ENCODE measurements at places on chromosomes 2 and 18.

DNA sequence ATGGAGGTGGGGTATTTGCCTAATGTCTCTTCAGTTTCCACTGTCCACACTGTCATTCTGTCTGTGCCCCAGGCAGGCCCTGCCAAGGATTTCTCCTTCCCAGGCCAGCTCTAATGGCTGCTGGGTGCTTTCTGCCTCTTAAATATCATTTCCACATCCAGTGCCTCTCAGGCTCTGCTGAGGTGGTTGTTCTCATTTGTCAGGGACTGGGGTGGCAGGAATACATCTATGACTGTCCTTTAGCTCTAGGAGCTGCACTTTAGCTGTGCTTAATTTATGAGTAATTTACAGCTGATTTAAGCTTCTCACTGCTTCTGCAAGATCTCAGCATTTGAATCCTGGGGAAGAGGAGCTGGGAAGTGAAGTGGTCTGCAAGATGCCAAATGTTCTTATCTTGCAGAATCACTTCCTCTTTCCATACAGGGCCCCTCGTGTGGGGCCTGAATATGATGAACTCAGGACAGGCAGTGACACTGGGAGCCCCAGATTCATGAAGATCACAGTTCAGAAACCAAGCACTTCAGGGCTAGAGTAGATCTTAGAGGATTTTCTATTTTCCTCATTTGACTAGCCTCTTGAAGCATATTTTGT is 150.2 kb downstream of the FSHR start:
- no peak for DNase-seq

- no peak for DNase-seq
These were observed 33.1 kb upstream of the GTF2A1L start for GRCh38 chr2:48584551-48584950.

- no peak for DNase-seq
These were observed 16.7 kb upstream of the MC4R start for GRCh38 chr18:60389314-60389713.

GRCh38 chr18:36188916-36189315 is 1.6 kb downstream of the MOCOS start:
- no peak for DNase-seq

GRCh38 chr18:7946734-7947377 is 379.7 kb downstream of the PTPRM start:
- DNase-seq = no peak

GRCh38 chr2:149972066-149972465 is 384.5 kb upstream of the MMADHC start:
- DNase-seq = no peak

- DNase-seq = no peak
These were observed 50.9 kb downstream of the FBXO48 start for GRCh38 chr2:68416081-68416675.

DNA sequence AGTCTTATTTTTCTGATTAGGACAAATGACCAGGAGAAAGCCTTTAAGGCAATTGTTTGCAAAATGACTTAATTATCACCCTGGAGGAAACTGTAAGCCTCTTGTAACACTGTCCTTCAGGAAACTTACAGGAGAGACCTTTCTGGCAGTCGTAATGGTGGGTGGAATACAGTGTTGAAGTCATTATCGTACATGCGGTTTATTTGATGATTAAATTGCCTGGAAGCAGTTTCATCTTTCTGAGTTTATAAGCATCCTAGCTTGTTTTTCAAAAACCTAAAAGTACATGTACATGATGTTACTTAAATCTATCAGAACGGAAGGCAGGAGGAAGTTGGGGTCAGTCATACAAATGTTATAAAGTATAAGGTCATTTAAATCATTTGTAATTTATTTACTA is 86.2 kb upstream of the RAB27B start:
- no peak for DNase-seq

GRCh38 chr2:99495115-99495860 is 5.5 kb upstream of the REV1 start:
- no peak for DNase-seq

- no peak for DNase-seq
These were observed 145.4 kb upstream of the RNF152 start for GRCh38 chr18:62037989-62038778.

DNA sequence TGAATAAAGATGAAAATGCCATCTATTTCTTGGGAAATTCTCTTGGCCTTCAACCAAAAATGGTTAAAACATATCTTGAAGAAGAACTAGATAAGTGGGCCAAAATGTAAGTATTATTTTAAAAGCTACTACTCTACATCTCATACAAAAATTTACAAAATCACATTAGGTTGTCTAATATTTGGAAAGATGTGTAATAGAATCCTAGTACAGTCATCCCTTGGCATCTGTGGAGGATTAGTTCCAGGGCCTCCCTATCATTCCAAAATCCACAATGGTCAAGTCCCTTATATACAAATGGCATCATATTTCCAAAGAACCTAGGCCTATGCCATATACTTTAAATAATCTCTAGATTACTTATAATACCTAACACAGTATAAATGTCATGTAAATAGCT is 41.2 kb downstream of the KYNU start:
- no peak for DNase-seq

GRCh38 chr2:99420031-99420430 is 69.8 kb downstream of the REV1 start:
- DNase-seq = no peak

- no peak for DNase-seq
These were observed 297.4 kb upstream of the GCFC2 start for GRCh38 chr2:76008001-76008702.

GRCh38 chr2:128769457-128770142 is 450.9 kb upstream of the HS6ST1 start:
- DNase-seq = no peak

DNA sequence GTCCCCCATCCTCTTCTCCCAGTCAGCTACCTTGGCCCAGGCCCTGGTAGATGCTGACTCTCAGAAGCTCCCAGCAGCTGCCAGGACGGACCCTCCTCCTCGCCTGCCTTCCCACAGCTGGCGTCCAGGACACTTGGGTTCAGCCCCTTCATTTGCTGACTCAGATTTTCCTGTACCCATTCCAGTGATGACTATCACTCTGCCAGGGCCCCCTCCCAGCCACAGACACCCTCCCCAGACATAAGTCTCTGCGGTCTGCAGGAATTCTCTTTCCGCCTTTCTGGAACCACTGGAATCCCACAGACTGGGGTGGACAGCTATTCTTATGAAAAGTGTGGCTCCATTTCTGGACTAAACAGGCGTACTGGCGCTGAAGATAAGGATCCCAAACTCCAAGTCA is 260.3 kb upstream of the EPAS1 start:
- DNase-seq = no peak

DNA sequence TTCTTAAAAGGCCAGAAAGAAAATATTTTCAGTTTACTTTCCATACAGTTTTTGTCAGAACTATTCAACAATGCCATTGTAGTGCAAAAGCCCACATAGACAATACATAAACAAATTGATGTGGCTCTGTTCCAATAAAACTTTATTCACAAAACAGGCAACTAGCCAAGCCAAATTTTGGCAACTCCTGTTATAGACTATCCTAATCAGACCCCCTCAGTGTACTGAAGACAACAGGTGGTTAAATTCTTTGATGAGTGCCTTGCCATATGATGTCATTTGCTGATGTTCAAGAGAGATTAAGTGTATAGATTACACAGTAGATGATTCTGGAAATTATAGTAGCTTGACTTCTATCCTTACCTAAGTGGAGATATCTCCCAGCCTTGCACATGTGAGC is 83.4 kb downstream of the FANCL start:
- DNase-seq = no peak

- DNase-seq = peak; percentile 66
These were observed 58.9 kb upstream of the STK17B start for GRCh38 chr2:196230061-196230854.

GRCh38 chr2:88692187-88692586 is 714 bp downstream of the RPIA start:
- peak; percentile 47 for DNase-seq

- DNase-seq = no peak
These were observed 2.6 kb downstream of the CNPPD1 start for GRCh38 chr2:219174146-219174545.

GRCh38 chr2:135607561-135607960 is 76.3 kb downstream of the R3HDM1 start:
- no peak for DNase-seq

DNA sequence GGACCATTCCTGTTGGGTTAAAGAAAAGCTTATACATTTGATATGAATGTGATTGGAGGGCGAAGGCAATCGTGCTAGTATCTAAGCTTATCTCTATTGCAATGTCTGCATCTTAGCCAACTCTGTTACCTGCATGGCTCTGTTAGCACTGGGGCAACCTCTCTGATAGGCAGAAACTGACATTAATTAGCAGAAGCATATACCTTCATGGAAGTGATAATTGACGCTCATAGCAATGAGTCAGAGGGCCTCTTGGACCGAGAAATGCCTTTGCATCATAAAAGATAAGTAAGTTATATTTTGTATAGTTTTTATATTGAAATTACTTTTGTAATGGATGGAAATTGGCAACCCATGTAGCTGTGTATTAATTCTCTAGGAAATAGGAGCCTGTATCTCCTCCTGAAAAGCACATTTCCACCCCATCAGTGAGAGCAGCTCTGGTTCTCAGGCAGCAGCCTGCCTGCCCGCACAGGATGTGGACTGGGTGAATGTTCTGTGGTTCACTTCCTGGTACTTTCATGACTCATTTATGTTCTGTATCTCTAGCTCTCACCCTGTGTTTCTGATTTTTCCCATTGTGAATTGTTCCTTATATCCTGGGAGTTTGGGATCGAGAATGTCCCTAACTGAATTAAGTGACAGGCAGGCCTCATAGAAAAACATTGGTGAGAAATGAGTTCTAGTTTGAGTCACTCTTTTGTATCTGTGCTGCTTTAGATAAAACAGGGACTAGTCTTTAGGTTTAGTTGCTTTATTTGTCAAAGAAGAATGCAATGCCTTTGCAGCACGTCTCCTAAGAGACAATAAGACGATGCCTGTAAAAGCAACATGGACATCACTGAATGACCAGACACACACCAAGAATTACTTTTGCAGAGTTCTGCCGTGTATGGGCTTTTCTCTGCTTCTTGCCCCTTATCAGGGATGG is 344.9 kb downstream of the DCDC2C start:
- peak; percentile 6 for DNase-seq

GRCh38 chr2:37916512-37917082 is 8.5 kb upstream of the RMDN2 start:
- no peak for DNase-seq

GRCh38 chr2:12970861-12971260 is 254.1 kb downstream of the TRIB2 start:
- no peak for DNase-seq

GRCh38 chr2:121164042-121164441 is 121.0 kb downstream of the TFCP2L1 start:
- no peak for DNase-seq

- no peak for DNase-seq
These were observed 281.9 kb downstream of the SRBD1 start for GRCh38 chr2:45329045-45329677.

- no peak for DNase-seq
These were observed 96.0 kb upstream of the NEUROD1 start for GRCh38 chr2:181776336-181776735.

GRCh38 chr2:199596549-199596948 is 138.8 kb upstream of the SATB2 start:
- DNase-seq = no peak

- DNase-seq = peak; percentile 5
These were observed 29.8 kb downstream of the ARMC9 start for GRCh38 chr2:231228223-231228622.

- DNase-seq = no peak
These were observed 5.7 kb upstream of the TMEM178A start for GRCh38 chr2:39659765-39660611.

GRCh38 chr2:53969968-53970723 is 647 bp downstream of the PSME4 start:
- peak; percentile 27 for DNase-seq

DNA sequence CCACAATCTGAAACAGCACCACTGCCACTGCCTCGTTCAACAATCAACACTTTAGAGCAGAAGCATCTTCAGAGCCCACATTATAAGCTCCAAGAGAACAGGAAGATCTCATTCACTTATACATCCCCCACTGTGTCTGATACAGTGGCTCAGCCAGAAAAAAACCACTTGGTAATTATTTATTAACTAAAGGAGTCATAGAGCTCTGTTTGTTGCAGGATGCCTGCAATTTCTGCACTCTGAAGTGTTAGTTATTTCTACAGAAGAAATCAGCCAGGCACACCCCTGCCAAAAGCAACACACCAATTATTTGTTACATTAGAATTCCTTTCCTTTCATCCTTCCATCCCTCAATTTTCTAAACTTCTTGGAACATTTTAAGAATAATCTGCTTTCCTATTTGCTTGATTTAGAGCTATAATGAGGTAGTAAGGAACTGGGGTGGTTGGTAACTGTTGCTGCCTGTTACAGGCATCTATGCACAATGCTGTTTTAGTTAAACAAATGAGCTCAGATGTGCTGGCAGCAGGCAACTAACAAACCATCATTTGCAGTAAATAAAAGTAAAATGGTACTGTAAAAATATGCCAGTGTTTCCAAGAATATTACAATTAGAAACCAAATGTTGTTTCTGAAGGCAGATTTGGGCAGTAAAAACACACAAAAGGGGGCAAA is 59.9 kb downstream of the DYM start:
- no peak for DNase-seq

DNA sequence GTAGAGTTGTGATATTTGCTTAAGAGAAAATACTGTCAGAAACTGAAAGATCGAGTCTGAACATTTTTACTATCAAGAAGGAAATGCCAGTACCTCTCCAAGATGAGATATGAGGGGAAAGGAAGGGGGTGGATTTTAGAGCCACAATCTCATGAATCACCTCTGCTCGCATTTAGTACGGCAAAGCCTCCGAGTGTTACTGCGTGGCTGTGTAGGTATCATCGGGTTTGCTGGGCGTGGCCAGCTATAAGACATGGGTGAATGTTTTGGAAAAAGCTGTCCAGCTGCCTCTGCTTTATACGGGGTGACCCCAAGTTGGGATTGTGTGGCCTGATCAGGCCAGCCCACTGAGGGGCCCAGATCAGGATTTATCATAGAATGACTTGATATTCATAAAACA is 826.4 kb downstream of the SOCS6 start:
- no peak for DNase-seq

DNA sequence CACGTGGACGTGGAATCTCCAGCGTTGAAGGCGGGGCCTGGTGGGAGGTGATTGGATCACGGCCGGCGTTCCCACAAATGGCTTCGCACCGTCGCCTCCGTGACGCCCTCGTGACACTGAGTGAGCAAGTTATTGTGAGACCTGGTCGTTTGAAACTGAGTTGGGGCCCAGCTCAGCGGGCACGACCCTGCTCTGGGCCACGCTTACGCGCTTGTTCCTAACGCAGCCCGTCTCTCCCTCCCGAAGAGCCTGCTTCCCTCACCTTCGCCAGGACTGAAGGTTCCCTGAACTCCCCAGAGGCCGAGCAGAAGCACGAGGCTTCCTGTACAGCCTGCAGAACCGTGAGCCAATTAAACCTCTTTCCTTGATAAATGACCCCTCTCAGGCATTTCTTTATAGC is 121.8 kb downstream of the RTP5 start:
- no peak for DNase-seq
